ENCODE measurements at places on chromosomes 6 and 20. TPM values are rescaled to one million over a fixed set of nuclear protein-coding genes. Genes with fewer than 3 reads are reported as not detected.
A peak's percentile ranks its signal among the peaks of the same experiment; 100 is the strongest.

DNA sequence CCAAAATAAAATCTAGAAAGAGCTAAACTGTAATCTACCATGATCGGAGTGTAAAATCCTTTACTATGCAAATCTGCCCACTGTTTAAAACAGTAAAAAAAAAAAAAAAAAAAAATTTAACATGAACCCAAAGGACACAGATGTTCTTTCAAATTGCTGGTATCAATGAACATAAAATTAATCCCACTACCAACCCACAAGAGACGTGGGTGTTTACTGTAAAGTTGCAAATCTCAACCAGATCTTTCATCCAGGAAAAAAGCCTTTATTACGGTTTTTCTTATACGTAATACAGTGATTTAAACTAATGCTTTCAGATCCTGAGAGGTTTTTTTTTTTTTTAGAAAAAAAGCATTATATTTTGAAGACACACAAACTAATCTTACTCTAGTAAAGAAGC, 2.5 kb downstream of the CDK19 start:
- DNase-seq: no peak

Gene PTPRK
- total RNA-seq: 24.2 TPM

Gene COL20A1
- 0.18 TPM for total RNA-seq

Gene ZSCAN23
- 1.1 TPM for total RNA-seq

Gene CRISP2
- total RNA-seq: not detected

Gene ZFP64
- total RNA-seq: 9.5 TPM

DNA sequence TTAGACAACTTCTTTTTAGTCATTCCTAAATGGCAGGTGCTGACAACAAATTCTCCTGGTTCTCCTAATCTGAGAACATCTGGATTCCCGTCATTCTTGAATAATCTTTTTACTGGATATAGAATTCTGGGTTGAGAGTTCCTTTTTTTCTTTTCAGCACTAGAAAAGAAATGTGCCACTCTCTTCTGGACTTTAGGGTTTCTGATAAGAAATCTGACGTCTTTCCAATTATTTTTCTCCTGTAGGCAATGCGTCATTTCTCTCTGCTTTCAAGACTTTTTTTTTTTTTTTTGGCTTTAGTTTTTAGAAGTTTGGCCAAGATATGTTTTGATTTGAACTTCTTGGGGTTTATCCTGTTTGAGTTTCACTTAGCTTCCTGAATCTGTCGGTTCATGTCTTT, 66.1 kb upstream of the RNF24 start:
- DNase-seq: no peak

- DNase-seq: peak; percentile 86
These were observed 59.2 kb upstream of the ADGRB3 start for GRCh38 chr6:68575765-68576439.

GRCh38 chr6:112431803-112432202, 84.7 kb downstream of the RFPL4B start:
- DNase-seq: no peak

GRCh38 chr20:18004384-18005031, 35.7 kb downstream of the MGME1 start:
- peak; percentile 24 for DNase-seq

- DNase-seq: no peak
These were observed 91.3 kb downstream of the FRK start for GRCh38 chr6:115969207-115969929.

- no peak for DNase-seq
These were observed 28.3 kb downstream of the PTGIS start for GRCh38 chr20:49539481-49540231.

DNA sequence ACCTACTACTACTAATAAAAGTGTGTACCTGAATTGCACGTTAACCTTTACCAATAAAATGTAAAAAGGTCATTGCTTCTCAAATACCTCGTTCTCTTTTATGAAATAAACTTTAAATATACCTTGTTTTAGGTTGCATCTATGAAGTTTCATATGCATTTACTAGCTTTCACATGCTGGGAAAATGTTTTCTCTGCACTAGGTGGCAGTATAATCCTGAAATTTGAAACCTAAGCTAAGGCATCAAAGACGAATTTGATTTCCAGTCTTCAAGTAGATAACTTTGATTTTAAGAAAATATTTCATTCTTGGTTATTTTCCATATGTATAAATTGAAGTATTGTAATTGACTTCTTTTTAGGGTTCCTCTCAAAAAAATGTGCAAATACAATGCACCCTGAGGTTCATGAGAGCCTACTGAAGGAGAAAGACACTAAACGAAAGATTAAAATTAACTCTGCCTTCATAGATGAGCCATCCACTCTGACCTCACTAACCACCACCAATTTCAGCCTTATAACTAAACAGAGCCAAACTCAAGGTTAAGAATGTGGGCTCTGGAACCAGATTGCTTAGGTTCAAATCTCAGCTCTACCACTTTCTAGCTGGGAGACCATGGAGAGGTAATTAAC, 7.3 kb upstream of the COL9A1 start:
- no peak for DNase-seq

DNA sequence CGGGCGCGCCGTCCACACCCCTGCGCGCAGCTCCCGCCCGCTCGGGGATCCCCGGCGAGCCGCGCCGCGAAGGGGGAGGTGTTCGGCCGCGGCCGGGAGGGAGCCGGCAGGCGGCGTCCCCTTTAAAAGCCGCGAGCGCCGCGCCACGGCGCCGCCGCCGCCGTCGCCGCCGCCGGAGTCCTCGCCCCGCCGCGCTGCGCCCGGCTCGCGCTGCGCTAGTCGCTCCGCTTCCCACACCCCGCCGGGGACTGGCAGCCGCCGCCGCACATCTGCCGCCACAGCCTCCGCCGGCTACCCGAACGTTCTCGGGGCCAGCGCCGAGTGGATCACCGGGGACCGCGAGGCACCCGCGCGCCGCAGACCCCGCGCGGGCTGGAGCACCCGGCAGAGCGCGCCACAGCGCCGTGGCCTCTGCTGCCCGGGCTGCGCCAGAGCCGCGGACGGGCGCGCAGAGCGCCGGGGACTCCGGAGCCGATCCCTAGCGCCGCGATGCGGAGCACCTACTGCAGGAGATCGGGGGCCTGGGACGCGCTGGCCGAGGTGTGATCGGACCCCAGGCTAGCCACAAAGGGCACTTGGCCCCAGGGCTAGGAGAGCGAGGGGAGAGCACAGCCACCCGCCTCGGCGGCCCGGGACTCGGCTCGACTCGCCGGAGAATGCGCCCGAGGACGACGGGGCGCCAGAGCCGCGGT, at the start of gene BMP2:
TSS of gene BMP2 (plus strand) at position 151 of the 692 bp plus-strand sequence. CDS start 2,441 bp downstream, outside the sequence.
- DNase-seq: no peak

Gene CST5
- not detected for total RNA-seq

- DNase-seq: peak; percentile 87
These were observed 70.9 kb downstream of the HFE start for GRCh38 chr6:26158076-26158580.

GRCh38 chr6:158803733-158804143, 15.4 kb downstream of the EZR start:
- peak; percentile 51 for DNase-seq

GRCh38 chr6:163579880-163580295, 165.4 kb downstream of the QKI start:
- no peak for DNase-seq

GRCh38 chr20:51127713-51128112, 104.8 kb upstream of the KCNG1 start:
- DNase-seq: no peak

- peak; percentile 40 for DNase-seq
These were observed at the start of gene SLA2 for GRCh38 chr20:36645998-36646397. SLA2 (minus strand) TSS chr20:36646196; CDS start chr20:36641335, 4,861 bp downstream.

GRCh38 chr6:151310852-151311767, 71.3 kb downstream of the AKAP12 start:
- no peak for DNase-seq

DNA sequence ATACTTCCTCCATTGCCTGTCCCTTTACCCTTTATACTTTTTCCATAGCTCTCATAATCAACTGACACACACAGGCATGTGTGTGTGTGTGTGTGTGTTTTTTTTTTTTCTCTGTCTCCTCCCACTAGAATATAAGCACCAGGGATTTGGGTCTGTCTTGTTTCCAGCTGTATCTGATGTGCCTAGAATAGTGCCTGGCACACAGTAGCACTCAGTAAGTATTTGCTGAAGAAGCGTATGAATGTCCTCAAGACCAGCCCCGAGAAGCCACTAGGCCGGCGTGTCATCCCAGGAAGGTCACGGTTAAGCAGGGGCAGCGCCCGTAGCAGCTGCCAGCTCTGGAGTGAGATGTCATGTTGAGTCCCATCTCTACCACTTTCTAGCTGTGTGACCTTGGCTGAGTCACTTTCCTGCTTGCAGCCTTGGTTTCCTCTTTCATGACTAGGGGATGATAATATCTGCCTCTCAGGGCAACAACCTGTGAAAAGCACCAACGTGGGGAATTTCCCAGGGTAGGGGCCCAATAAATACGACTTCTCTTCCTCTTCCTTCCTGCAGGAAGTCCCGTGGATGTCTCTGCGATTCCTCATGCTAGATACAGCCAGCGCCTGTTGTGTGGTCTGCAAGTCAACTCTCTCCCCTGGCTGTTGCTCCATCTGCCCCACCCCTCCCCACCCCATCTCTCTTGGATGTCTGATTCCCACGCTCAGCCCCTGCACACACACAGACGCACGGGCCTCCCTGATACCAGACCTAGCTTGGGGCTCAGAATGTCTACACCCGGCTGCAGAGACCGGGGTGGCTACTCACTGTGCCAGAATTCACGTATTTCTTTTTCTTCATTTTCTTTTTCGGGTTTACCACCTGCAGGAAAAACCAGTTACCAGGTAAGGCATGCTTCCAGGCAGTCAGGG, 58.1 kb downstream of the RAB44 start:
- DNase-seq: no peak

GRCh38 chr6:15359335-15359862, 113.5 kb downstream of the JARID2 start:
- no peak for DNase-seq

DNA sequence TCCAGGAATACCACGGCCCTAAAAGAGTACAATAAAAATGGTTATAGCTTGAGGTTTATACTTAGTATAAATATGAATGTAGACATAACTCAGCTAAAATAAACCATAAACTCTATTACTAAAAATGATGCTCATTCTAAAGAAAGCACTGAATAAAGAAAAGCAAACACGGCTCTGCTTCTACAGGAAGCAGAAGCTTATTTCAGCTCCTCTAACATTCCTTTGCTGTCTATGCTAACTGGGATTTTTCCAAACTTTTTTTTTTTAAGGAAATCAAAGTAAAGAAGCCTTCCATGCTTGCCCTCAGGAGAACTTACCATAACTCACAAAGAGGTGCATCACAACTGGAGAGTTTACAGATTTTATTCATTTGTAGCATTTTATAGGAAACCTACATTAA, 30.8 kb downstream of the COL9A1 start:
- peak; percentile 15 for DNase-seq

Gene HLA-DQA1
- not detected for total RNA-seq

- DNase-seq: peak; percentile 67
These were observed 600.4 kb upstream of the JAG1 start for GRCh38 chr20:11274141-11274594.

DNA sequence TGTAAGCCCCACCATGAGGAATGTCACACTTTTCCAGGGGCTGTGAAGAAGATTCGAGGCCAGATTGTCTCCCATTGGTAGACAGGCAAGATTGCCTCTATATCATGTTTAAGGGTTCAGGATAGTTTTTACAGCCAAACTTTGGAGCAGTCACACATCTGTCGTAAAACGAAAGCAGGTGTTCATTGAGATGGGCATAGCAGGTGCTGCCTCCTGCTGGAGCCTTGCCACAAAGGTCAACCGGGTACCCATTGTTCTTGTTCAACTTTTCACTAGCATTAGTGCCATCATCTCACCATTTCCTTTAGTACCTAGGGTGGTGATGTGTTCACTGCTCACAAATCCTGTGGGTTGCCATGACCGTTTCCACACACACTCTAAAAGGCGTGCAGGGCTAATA, 198.3 kb downstream of the HTR1B start:
- peak; percentile 17 for DNase-seq
